Kidney capillary endothelial cell (primary cell): ENCODE measurements at places on chromosomes 4 and X.

DNA sequence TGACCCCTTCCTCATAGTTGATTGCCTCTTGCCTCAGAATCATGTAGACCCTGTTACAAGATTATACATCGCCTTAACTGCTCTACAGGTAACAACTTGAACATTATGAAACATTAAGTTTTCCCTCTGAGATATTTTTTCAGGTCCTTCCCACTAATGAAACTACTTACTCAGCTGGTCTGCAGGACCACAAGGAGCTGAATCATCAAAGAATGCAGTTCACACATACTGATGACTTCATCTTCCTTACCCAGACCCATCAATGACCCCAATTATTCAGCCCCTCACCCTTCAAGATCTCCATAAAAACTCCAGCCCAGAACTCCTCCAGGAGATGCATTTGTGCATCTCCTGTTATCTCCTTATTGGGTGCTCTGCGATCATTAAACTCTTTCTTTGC, 720.9 kb downstream of the RAPGEF2 start:
- DNase-seq: no peak

DNA sequence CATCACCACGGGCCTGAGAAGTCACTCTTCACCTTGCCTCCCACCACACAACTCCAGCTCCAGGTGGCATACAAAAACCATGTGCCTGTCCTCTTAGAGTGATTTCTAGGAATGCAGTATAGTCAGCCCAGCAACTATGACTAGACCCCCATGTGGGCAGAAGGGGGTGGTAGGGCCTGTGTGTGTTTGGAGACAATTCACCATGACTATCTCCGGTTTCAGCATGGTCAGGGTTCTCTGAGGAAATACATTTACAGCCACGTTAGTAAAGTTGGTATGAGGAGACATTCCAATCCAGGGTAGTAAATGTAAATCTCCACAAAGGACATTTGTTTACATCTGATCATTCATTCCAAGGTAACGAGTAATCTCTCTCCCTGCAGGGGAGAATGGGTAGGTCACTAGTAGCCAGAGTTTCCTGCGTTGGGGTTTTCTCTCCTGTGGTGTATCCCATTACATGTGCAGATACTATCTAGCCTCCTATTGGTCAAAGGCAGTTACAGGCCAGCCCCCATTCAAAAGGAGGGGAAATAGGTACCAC, 4.2 kb upstream of the MTMR1 start:
- DNase-seq: peak; percentile 64

DNA sequence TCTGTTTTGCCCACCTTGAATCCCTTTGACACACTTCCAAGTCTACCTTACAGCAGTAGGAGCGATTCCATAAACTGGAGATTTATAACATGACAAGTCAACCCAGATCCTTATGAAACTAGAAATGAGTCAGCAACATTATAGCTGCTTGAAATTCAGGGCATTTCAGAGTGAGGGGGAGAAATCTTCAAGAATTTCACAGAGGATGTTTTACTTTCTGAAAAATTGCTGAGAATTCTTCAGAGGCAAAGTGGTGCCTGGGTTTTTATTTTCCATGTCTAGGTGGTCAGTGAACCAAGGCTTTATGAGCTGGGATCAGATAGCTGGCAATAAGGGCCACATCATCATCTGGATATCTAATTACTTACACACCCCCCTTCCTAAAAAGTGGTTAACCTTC, 119.8 kb downstream of the PPARGC1A start:
- DNase-seq: no peak

DNA sequence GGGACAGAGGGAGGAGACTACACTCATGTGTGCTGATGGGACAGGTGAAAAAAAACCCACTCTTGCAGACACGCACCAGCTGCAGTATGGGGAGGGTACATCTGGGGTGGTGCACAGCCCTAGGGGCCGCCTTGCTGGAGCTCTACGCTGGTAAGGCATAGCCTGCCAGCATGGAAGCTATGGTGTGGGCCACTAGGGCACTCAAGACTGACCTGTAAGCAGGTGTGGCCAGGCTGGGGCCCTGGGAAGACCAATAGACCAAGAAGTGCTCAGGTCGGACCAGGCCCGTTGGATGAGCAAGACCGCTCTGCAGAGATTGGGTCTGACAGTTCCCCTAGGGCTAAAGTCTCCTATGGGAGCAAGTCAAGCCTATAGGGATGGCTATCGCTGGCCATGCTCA, 314.8 kb downstream of the FAM47A start:
- DNase-seq: no peak

- DNase-seq: no peak
These were observed 17.8 kb downstream of the FLNA start for GRCh38 chrX:154356596-154356995.

DNA sequence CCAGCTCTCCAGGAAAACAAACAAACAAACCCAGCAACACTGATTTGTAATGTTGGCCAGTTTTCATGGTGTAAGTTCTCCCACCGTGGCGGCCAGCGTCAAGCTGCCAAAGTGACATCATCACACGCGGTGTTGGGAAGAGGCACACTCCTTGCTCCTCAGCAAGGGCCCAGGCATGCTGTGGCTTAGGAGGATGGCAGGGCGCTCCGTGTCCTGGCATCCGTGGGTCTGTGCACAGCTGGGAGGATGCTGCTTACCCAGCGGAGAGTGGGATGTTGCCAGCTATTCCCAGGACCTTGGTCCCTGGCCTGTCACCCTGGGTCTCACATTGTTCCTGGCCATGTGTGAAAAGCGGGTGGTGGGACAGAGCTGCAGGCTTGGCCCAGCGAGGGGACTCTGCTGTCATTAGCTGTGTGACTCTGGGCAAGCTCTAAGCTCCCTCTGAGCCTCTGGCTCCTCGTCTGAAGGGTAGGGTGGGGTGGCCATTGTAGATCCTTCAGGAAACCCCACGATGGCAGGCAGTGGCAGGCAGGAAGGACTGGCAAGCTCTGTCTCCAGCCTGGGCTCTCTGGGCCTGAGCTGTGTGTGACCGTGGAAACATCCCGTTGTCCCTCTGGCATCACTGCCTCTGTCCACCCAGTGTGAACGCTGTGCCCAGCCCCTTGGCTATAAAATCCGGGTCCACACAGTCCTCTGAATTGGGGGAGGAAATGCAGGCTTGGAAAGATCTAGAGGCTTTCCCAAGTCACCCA, 10.8 kb downstream of the PSAPL1 start:
- no peak for DNase-seq

DNA sequence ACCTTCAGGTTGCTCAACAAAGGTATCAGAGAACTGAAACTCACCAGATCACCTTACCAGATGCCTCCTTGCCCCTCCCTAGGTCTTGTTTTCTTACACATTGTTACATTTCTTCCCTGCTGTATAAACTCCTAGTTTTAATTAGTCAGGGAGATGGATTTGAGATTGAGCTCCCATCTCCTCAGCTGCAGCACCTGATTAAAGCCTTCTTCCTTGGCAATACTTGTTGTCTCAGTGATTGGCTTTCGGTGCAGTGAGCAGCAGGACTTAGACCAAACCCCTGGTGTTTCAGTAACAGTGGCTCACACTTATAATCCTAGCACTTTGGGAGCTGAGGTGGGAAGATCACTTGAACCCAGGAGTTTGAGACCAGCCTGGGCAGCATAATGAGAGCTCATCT, 42.5 kb upstream of the KLHL8 start:
- no peak for DNase-seq

- no peak for DNase-seq
These were observed 175.1 kb upstream of the RADX start for GRCh38 chrX:106436691-106437090.

DNA sequence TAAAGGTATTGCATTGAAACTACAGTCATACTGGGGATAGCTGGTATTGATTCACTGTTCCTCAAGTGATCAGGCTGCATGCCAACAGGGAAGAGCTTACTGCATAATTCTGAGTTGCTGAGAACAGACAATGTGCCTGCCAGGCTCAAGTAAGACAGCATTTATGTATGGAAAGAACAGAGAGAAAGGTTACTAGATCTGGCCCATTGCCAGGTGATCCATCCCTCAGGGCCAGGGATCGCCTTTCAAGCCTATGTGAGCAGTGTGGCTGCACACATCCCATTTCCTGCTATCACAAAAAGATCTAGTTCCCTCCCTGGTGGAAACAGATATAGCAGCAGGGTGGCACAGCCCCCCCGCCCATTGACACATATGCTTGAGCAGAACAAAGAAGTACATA, 254.0 kb downstream of the TMA16 start:
- DNase-seq: no peak

DNA sequence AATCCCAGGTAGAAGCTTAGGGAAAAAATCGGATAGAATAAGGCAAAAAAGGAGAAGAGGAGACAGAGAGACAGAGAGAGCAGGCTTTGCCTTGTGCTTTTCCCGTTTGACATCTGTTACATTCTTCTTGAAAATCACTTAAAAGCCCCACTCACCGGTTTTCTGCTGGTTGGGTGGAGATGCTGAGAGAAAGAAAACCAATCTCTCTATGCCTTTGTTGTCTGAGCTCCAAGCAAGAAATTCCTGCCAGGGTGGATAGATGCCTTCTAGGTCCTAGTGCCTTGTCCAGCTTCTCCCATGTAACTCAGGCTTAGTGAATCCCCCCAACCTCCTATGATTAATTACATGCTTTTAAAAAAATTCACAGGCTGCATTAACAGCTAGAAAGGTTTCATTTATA, at the start of gene DCX:
Gene DCX, minus strand, starts transcription at position 210 of the 400 bp plus-strand sequence. CDS start 1,794 bp downstream, outside the sequence.
- DNase-seq: no peak

- no peak for DNase-seq
These were observed 38.9 kb upstream of the MAP9 start for GRCh38 chr4:155415662-155416061.

- no peak for DNase-seq
These were observed 983.7 kb upstream of the LCORL start for GRCh38 chr4:19005211-19005610.

- DNase-seq: peak; percentile 21
These were observed 26.0 kb downstream of the KIT start for GRCh38 chr4:54683616-54684346.

DNA sequence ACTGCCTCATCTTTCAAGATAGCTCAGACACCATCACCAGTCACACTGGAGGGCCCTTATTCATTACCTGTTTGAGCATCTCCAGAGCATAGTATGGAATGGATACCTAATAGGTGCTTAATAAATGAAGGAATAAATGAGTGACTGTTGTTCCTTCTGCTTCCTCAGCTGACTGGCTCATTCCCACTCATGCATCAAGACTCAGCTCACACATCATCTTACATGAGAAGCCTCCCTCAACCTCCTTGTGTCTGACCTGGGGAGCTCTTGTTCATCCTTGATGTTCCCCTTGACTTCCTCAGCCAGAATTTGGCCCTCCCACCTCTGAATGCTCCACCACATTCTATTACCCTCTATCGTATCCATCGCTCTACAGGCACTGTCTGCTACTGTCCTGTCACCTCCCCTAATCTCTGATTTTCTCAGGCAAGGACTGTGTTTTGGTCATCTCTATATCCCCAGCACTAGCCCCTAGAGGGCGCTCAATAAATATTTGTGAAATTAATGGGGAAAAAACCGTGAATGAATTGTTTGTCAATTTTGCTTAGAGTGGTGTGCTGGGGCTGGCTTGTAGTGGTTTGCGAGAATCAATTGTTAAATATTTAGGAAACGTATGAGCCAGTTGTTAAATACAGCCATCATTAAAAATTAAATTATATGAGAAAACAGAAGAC, 88.3 kb downstream of the NHSL2 start:
- DNase-seq: peak; percentile 47

DNA sequence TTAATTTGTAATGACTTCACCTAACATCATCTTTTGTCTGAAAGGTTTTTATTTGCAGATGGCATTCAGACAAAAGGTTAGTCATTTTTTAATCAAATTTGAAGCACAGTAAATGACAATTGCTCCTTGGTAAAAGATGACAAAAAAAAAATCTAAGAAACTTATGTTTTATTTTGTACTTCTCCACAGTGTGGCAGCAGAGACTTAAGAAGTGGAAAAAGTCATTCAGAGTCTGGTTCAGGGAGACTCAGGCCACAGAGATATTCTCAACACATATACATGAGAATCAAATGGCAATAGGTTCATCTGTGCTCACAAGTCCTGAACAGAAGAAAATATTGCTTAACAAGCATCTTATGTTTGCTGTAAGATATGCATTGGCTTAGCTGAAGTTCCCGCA, 436.2 kb downstream of the KCNIP4 start:
- DNase-seq: peak; percentile 51

DNA sequence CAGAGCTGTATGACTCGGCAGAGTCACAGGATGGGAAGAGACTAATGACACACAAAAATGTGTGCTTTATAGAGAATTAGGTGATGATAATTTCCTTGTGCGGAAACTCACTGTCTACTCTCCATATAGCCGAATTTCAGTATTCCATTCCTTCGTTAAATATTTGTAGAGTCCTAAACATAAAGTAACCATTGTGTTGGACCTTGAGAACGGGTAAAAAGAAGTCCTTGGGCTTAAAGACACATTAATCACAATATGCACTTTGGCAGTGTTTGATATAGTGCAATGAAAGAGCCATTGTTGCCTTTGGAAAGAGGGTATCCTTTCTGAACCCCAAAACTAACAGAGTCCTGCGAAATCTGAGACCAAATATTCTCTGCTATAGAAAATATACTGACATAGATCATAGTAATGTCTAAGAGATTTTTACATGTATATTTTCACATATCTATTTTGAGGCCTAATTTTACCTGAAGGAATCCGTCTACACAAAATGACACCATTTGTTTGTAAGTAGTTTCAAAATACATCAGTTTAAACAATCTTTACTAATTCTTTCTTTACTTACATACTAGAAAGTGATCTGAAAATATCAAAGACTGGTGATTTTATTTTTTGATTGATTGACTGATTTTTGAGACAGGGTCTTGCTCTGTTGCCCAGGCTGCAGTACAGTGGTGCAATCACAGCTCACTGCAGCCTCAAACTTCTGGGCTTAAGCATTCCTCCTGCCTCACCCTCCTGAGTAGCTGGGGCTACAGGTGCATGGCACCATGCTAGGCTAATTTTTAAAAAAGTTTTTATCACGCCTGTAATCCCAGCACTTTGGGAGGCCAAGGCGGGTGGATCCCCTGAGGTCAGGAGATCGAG, 296.8 kb downstream of the DCTD start:
- no peak for DNase-seq

- DNase-seq: no peak
These were observed 18.3 kb downstream of the CD99L2 start for GRCh38 chrX:150879855-150880807.

GRCh38 chr4:52234561-52235440, 183.7 kb downstream of the SPATA18 start:
- peak; percentile 47 for DNase-seq

GRCh38 chr4:12123707-12124106, 695.0 kb upstream of the HS3ST1 start:
- DNase-seq: no peak

- DNase-seq: peak; percentile 29
These were observed 55.1 kb downstream of the ZNF330 start for GRCh38 chr4:141275834-141276233.

GRCh38 chr4:93394545-93395081, 433.9 kb upstream of the ATOH1 start:
- DNase-seq: no peak
